Mucosa of descending colon (tissue), 3 donors: ENCODE measurements at places on chromosomes 7 and 10. TPM values are rescaled to one million over a fixed set of nuclear protein-coding genes. Genes with fewer than 3 reads are reported as not detected.
A peak's percentile ranks its signal among the peaks of the same experiment; 100 is the strongest.

GRCh38 chr10:111261081-111261615 lies 184.3 kb downstream of the ADRA2A start:
- no peak for DNase-seq

GRCh38 chr7:117972606-117973005 lies 99.4 kb upstream of the CTTNBP2 start:
- DNase-seq, result no peak

GRCh38 chr10:26746061-26746460 lies 48.6 kb downstream of the PDSS1 start:
- DNase-seq, result no peak

- DNase-seq, result peak; percentile 15
These were observed 90.9 kb upstream of the PIP4K2A start for GRCh38 chr10:22805304-22805703.

- no peak for DNase-seq
These were observed 414.2 kb upstream of the SEMA3C start for GRCh38 chr7:81333004-81333403.

GRCh38 chr7:85125651-85126131 lies 61.2 kb downstream of the SEMA3D start:
- no peak for DNase-seq

DNA sequence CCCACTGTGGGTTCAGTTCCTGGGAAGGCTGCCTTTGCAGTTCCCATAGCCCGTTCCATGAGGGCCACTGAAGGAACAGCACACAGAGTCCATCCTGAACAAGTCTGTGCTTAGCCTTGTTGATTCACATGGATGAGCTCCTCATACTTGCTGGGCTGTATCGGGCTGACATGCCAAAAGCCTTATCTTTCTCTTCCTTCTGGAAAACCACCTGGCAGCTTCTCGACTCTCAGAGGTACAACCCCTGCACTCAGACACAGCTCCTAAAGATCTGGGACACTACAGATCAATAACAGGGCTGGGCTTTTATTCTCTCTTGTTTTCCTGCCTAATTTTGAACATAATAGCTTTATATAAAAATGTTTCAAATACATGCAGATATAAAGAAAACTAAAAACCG lies 667.2 kb downstream of the SDK1 start:
- no peak for DNase-seq

Gene AGAP4
- total RNA-seq, result 19.8 TPM

Gene AUTS2
- 67.6 TPM for total RNA-seq
